ENCODE measurements at places on chromosomes 7 and 10. TPM values are rescaled to one million over a fixed set of nuclear protein-coding genes. Genes with fewer than 3 reads are reported as not detected.

NKX2-3 gene
- not detected for total RNA-seq

ASZ1 gene
- total RNA-seq: not detected

PAX2 gene
- not detected for total RNA-seq

CHCHD1 gene
- total RNA-seq: 27.4 TPM

MYH16 gene
- total RNA-seq: not detected

CALHM3 gene
- 0.17 TPM for total RNA-seq

GALNT11 gene
- total RNA-seq: 17.3 TPM

ICA1 gene
- total RNA-seq: 1.5 TPM

GRCh38 chr7:158814637-158815036 lies 14.7 kb downstream of the ESYT2 start:
- peaks cover 97% of the 10 kb centered on the region for H3K4me1 ChIP-seq
- H3K4me3 ChIP-seq: peak overlapping the region; percentile 56
- peak; percentile 66 for DNase-seq
- H3K27ac ChIP-seq: peak overlapping the region; percentile 91

GRCh38 chr10:12358863-12359564 lies 9.7 kb downstream of the CAMK1D start:
- H3K4me3 ChIP-seq: no peak overlapping the region
- no peaks in the 10 kb centered on the region for H3K36me3 ChIP-seq
- peaks cover 26% of the 10 kb centered on the region for H3K4me1 ChIP-seq

- H3K27ac ChIP-seq: peak overlapping the region; percentile 74
- H3K4me3 ChIP-seq: peak overlapping the region; percentile 74
- peaks cover 27% of the 10 kb centered on the region for H3K27me3 ChIP-seq
- no peaks in the 10 kb centered on the region for H3K36me3 ChIP-seq
- DNase-seq: peak; percentile 22
Observed at GRCh38 chr10:43689618-43689954, 40.9 kb upstream of the ZNF32 start.

DNA sequence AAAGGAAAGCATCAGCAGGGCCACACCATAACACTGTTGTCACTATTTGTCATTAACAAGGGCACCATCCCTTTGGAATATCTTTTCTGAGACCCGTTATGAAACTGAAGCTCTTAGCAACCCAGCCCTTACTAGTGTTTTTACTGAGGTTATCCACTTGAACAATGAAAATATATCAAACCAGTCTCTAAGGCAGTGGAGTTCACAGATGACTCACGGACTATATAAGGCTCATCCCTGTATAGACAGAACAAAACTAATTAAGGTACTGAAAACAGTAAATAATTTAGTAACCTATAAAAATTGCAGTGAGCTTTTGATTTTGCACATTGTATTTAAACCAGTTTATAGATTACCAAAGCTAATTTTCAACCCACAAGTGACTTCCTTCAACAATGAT lies 196.0 kb downstream of the ELAPOR2 start:
- no peaks in the 10 kb centered on the region for H3K27me3 ChIP-seq
- H3K36me3 ChIP-seq: no peaks in the 10 kb centered on the region
- H3K4me3 ChIP-seq: no peak overlapping the region
- no peaks in the 10 kb centered on the region for H3K4me1 ChIP-seq
- no peak for DNase-seq

DNA sequence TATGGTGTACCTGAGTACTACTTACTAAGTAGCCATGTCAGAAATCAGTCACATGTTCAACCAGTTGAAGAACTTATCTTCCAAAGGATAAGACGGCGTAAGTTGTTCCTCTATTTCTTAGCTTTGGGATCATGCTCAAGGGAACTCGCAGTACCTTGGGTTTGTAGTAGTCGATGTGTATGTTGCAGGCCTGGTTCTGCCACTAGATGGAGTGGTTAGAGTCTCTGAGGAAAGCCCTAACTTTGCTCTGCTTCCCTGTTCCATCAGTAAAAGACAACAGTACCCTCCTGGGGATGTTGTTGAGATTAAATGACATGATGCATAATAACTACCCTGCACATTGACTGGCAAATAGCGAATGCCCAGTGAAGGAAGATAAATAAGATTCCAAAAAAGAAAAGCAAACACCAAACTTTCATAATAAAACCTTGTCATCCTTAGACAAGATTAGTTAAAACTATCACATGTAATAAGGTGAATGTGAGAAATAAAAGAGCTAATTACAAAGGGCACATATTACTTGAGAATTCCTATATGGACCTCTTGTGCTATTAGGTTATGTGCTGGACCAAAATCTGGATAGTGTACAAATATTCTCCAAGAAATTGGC lies 165.9 kb downstream of the ABCA13 start:
- H3K36me3 ChIP-seq: no peaks in the 10 kb centered on the region
- H3K27ac ChIP-seq: no peak overlapping the region
- peaks cover 3% of the 10 kb centered on the region for H3K27me3 ChIP-seq
- H3K4me1 ChIP-seq: no peaks in the 10 kb centered on the region
- no peak for DNase-seq

DNA sequence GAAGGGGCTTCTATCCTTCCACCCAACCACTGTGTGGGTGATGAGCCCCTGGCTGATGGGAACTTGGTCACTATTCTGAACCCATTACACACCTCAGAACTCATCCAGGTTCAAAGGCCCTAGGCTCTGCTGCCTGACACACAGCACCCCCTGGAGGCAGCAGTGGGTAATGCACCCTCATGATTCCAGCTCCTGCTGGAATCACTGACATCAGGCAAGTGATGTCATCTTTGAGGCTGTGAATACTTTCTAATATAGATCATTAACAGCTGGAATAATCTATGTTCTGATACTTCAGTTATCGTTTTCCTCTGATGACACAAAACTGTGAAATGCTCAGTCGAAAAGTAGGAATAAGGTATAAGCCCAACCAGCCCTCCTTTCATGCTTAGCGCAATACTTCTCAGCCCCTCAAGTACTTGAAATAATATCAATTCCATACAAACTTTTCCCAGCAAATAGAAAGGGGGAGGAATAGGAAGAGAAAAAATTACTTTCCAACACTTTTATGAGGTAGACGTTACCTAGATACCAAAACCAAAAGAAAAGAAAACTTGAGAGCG lies 7.5 kb upstream of the RBP3 start:
- peaks cover 6% of the 10 kb centered on the region for H3K27me3 ChIP-seq
- H3K4me3 ChIP-seq: no peak overlapping the region
- H3K27ac ChIP-seq: no peak overlapping the region
- H3K36me3 ChIP-seq: no peaks in the 10 kb centered on the region

- no peaks in the 10 kb centered on the region for H3K27me3 ChIP-seq
- no peak for DNase-seq
- H3K27ac ChIP-seq: no peak overlapping the region
- H3K4me1 ChIP-seq: no peaks in the 10 kb centered on the region
Observed at GRCh38 chr10:29618341-29619171, 16.2 kb downstream of the SVIL start.

GRCh38 chr10:97511711-97512440 lies 13.2 kb downstream of the UBTD1 start:
- no peaks in the 10 kb centered on the region for H3K4me1 ChIP-seq
- no peaks in the 10 kb centered on the region for H3K36me3 ChIP-seq
- no peak for DNase-seq
- H3K4me3 ChIP-seq: no peak overlapping the region

- H3K4me3 ChIP-seq: no peak overlapping the region
- no peak for DNase-seq
- no peaks in the 10 kb centered on the region for H3K36me3 ChIP-seq
- no peaks in the 10 kb centered on the region for H3K4me1 ChIP-seq
Observed at GRCh38 chr10:36676321-36676720, 449.1 kb upstream of the ANKRD30A start.

- H3K36me3 ChIP-seq: no peaks in the 10 kb centered on the region
- no peak overlapping the region for H3K4me3 ChIP-seq
- H3K27ac ChIP-seq: no peak overlapping the region
- DNase-seq: no peak
- H3K4me1 ChIP-seq: peaks cover 19% of the 10 kb centered on the region
Observed at GRCh38 chr10:49173201-49173772, 14.9 kb downstream of the TMEM273 start.

DNA sequence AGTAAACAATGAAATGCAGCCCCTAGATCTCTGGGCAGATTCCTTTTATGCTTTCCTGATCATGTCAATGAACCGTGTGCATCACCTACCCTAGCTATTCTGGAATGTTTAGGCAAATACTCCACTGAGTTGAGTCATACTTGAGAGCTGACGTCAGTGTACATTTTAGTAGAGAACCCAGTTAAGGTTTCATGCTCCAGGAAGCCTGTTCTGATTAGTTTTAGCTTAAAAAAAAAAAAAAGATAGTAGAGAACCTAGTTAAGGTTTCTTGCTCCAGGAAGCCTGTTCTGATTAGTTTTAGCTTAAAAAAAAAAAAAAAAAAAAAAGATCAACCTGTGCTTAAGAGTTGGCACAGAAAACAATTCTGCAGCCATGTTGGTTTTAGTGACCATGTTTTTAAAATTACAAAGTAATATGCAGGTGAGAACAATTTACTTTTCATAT lies 3.7 kb upstream of the MCU start:
- H3K4me1 ChIP-seq: peaks cover 16% of the 10 kb centered on the region
- DNase-seq: no peak
- H3K36me3 ChIP-seq: no peaks in the 10 kb centered on the region

DNA sequence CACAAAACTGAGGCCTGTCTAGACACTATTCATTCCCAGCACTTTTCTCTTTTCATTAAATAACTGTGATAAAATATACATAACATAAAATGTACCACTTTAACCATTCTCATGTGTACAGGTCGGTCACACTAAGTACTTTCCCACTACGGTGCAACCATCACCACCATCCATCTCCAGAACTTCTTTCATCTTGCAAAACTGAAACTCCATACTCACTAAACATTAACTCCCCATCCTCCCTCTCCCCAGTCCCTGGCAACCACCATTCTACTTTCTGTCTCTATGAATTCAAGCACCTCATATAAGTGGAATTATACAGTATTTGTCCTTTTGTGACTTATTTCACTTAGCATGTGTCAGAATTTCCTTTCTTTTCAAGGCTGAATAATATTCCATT lies 53.0 kb downstream of the ARHGAP12 start:
- H3K4me3 ChIP-seq: no peak overlapping the region
- no peaks in the 10 kb centered on the region for H3K27me3 ChIP-seq
- peaks cover 22% of the 10 kb centered on the region for H3K4me1 ChIP-seq
- no peak for DNase-seq

DNA sequence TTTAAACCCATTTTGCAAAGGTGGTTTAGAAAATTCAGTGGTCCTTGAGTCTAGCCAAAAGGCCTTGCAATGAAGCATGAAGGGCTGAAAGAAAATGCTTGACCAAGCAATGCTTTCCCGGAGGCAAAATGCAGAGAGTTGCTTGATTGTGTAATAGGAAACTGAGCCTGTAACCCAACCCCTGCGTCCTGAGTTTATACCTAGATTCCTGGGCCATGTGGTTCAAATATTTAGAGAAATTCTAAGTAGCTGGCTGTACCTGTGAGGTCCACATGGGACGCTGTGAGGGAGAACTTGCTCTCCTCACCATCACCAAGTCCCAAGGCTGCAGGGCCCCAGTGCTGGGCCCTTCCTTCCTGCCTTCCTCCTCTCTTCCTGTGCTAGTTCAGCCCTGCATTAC lies 45.7 kb downstream of the CXCL12 start:
- H3K36me3 ChIP-seq: no peaks in the 10 kb centered on the region
- no peak for DNase-seq
- H3K27me3 ChIP-seq: peaks cover 2% of the 10 kb centered on the region
- no peaks in the 10 kb centered on the region for H3K4me1 ChIP-seq
- H3K4me3 ChIP-seq: no peak overlapping the region

GRCh38 chr7:22319424-22320403 lies 37.2 kb downstream of the RAPGEF5 start:
- DNase-seq: no peak

DNA sequence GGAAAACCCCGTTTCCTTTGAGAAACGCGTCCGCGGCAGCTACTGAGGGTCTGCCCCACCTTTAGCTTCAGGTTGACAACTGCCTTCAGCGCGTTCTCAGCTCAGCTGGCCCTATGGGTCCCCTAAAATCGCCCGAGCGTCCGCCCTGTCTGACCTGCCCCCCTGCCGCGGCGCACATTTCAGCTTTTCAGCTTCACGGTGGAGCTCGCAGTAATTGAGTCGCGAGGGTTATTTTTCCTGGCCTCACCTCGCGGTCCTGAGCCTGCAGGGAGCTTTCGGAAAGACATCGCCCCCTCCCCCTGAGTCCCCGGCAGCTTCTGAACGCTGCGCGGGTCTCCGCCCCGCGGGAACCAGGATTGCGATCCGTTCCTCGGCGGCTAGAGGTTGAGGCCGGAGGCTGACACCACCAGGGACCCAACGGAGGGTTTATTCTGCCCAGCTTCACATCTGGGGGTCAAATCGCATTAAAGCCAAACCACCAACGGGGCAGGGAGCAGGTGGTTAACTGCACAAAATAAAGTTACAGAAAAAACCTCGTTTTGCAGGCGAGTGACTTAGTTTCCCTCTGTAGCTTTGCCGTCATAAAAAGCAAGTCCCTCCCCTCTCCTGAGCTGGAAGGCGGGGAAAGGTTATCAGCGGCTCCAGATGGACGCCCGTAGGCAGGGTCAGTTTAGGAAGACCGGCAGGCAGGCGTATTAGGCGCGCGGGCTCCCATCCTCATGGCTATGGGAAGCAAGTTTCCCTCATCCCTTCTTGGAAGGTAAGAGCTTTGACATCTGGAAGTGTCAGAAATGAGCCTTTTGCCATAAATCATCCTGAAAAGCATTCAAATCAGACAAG lies 11.0 kb downstream of the TWIST1 start:
- DNase-seq: no peak
- no peaks in the 10 kb centered on the region for H3K4me1 ChIP-seq
- peaks cover 2% of the 10 kb centered on the region for H3K36me3 ChIP-seq
- peaks cover 66% of the 10 kb centered on the region for H3K27me3 ChIP-seq

- peaks cover 11% of the 10 kb centered on the region for H3K36me3 ChIP-seq
- peaks cover 6% of the 10 kb centered on the region for H3K27me3 ChIP-seq
- peaks cover 24% of the 10 kb centered on the region for H3K4me1 ChIP-seq
Observed at GRCh38 chr7:105388356-105389087, at the start of gene SRPK2. TSS of gene SRPK2 (minus strand) at chr7:105388921.

DNA sequence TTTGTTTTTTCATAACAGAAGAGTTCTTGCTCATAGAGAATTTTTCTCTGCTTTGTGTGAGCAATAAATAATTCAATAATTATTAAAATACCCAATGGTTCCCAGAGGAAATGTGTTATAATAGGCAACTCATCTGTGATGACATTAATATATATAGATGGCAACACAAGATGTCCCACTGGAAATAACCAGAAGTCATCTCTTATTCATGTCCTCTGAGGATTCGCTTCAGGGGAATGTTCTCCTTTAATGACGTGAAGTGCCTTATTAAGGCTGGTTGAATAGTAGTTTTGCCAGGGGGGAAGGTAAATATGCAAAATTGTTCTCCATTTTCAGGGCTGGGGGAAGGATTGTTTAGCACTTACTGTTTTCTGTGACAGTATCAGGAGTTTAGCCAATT lies 3.1 kb downstream of the SLC39A12 start:
- H3K27ac ChIP-seq: no peak overlapping the region
- no peaks in the 10 kb centered on the region for H3K36me3 ChIP-seq
- no peak for DNase-seq
- H3K4me3 ChIP-seq: no peak overlapping the region

- no peak overlapping the region for H3K27ac ChIP-seq
- no peak for DNase-seq
Observed at GRCh38 chr7:84042110-84042539, 152.5 kb downstream of the SEMA3A start.

Data from activated CD4-positive, alpha-beta T cell treated with anti-CD3 and anti-CD28 coated beads, Interleukin-2, amount 10 ng/mL, durations not matched to agents 7 days and 5 days (primary cell).